ENCODE measurements at places on chromosomes 3 and 15.

GRCh38 chr15:71800835-71801745 is 9.3 kb upstream of the NR2E3 start:
- no peak for DNase-seq

- DNase-seq, result no peak
Measured at GRCh38 chr3:138137861-138138260, 5.7 kb upstream of the A4GNT start.

- no peak for DNase-seq
Measured at GRCh38 chr3:128590948-128591347, 59.7 kb downstream of the RPN1 start.

GRCh38 chr3:41317298-41317697 is 118.0 kb downstream of the CTNNB1 start:
- DNase-seq, result no peak

GRCh38 chr3:147157631-147158030 is 248.7 kb downstream of the ZIC4 start:
- DNase-seq, result no peak

DNA sequence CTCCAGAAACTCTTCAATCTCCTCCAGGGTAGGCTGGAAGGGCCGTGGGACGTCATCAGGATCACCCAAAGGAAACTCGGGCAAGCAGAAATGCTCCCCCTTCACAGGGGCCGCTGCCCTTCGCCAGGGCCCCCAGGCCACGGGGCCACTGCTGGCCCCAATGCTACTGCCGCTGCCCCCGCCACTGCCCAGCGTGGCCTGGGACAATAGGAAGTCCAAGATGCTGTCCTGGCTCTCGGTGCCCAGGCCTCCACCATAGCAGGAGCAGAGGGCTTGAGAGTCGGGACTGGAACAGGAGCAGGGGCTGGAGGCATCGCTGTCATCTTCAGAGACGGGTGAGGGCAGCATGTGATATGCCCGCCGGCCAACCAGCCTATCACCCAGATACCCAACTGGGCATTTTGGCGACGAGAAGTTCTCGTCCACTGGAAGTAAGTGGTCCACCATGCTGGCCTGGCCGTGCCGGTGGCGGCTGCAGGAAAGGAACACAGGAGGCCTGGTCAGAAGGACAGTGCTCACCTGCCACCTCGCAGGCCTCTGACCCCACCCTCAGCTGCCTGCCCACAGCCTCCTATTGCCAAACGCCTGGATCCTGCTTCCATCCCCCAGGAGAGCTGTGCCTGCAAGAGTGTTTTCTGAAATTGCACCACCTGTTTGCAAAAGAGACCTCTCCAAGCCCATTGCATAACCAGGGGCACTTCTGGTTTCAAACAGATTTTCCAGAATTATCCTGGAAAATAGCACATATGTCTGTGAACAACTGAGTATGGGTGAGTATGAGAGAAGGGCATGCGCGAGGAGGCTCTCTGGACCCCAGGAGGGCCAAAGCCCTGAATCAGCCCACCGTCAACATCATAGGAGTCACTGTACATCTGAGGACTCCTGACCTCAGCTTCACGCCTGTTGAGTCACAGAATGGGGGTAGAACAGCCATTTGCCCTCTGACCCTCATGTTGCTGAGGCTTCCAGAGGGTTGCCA is 4.4 kb downstream of the KLF15 start:
- DNase-seq, result no peak

DNA sequence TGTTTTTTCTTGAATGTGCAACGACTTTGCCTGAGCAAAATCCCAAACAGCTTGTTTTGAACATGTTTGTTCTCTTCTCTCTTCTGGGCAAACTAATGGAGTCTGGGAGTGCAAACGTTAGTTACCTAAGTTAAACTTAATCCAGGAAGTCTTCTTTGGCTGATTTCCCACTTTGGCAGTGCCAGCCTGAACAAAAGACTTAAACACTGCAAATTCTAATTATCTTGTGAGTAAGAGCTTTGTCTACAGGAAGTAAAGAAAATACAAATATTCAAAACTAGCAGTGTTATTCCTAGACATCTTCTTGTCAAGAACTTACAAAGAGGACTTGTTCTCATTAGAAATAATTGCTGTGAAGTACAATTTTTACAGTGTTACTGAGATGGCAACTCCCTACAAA is 16.7 kb upstream of the DENND6A start:
- no peak for DNase-seq

DNA sequence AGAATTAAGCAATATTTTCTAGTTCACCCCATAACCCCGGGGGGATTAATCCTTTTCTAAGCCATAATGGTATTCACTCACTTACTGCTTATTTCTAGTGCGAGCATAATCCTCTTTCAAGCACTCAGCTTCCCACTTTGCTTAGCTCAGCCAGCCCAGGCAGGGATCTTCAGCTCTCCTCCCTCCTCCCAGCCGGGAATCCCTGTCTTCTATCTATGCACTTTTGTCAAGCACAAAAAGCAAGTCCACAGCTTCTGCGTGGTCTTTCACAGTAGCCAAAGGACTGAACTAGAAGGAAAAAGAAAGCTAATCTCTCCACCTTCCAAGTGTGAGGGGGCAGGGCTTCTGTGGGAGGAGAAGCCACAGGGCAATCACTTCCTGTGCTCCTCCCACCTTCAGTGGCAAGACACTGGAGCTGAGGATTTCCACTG is 62.8 kb downstream of the PEX5L start:
- no peak for DNase-seq

GRCh38 chr3:110301781-110302180 is 769.8 kb upstream of the NECTIN3 start:
- no peak for DNase-seq

DNA sequence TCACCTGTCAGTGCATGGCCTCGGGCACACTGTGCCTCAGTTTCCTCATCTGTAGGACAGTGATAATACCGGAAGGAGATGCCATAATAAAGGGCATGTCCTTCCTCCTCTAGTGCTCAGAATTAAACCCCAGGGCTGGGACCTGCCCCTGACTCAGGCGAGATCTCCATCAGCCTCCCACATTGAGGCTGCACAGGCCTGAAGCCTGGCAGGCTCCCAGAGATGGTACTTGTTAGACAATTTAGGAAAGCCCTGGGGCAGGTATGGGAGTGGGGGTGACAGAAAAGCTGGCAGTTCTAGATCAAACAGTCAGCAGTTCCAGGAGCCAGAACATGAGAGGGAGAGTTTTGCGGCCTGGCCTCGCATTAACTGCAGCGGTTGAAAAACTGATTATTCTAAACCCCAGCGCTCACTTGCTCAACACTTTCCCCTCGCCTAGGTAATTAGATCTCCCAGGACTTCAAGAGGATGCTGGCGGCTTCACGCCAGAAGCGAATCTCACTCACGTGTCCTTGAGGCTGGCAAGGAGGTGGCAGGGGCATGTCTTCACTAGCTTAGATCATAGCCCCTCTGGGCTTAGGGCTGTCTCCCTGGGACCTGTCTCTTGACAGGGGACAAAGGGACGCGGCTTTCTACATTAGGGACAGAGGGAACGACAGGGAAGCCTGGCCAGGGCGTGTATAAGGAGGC is 73.1 kb downstream of the ATP2B2 start:
- DNase-seq, result no peak

- no peak for DNase-seq
Measured at GRCh38 chr3:190807719-190808375, 54.6 kb downstream of the GMNC start.

GRCh38 chr15:25859838-25860645 is 3.1 kb downstream of the ATP10A start:
- no peak for DNase-seq
